Vein endothelial cell (primary cell): ENCODE measurements at places on chromosomes 3 and 15. TPM values are rescaled to one million over a fixed set of nuclear protein-coding genes. Genes with fewer than 3 reads are reported as not detected.

The LRRC58 gene
- 19.6 and 27.7 TPM in 2 replicates for total RNA-seq

The FGF12 gene
- 1.6 and 2.9 TPM in 2 replicates for total RNA-seq

The CKMT1B gene
- total RNA-seq, result not detected in 2 replicates

The TMEM212 gene
- total RNA-seq, result not detected in 2 replicates

The SLC22A13 gene
- total RNA-seq, result under 0.01 and 0.29 TPM in 2 replicates

The GPR27 gene
- total RNA-seq, result not detected in 2 replicates

The ADAMTS7 gene
- total RNA-seq, result 40.9 and 43.8 TPM in 2 replicates
